Suppressor macrophage treated with lipopolysaccharide for 1 hour (primary cell): ENCODE measurements at places on chromosomes 7 and 10.
A peak's percentile ranks its signal among the peaks of the same experiment; 100 is the strongest.

GRCh38 chr7:6011541-6011940, 2.5 kb downstream of the AIMP2 start:
- DNase-seq: no peak

DNA sequence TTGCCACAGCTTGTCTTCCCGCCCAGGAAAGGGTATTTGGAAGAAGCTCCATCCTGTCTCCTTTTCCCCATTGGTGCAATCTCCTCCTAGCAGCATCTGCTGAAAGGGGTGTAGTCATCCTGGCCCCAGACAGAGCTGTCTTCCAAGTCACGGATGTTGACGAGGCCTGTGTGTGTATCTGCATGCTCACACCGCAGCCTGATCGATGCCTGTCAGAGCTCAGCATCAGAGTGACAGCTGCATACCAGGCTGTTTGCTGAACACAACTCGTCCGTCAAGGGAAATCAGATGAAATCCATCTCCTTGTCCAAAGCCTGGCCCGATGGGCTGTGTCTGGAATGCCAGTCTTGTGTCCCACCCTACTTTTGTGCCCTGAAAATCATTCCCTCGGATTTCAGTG, 21.2 kb upstream of the LRRC4 start:
- no peak for DNase-seq

DNA sequence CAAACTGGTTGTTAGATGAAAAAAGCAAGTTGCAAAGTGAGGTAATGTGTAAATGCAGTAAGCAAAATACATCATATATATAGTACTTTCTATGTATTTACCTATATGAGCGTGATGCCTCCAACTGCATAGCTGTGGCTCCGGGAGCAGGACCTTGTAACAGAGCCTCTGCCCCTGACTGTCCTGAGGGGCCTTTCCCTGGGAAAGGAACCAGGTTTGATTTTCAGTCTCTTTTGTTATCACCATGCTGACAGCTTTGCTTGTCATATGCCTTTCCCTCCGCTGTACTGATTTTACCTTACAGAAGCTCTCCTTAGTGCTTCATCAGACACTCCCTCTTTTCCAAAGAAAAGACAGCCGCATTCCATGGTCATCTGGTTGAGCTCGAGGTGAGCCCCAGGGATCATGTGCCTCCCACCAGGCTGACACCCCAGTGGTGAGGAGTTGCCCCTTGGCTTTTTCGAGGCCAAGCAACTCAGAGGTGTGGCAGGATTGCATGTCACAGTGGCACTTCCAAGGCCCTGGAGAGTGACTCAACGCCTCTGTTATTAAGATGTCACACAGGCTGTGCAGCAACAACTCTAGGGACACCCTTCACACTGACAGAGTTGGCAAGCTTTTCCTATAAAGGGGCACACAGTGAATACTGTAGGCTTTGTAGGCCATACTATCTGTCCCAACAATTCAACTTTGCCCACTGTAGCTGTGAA, 78.9 kb downstream of the ALOX5 start:
- no peak for DNase-seq

DNA sequence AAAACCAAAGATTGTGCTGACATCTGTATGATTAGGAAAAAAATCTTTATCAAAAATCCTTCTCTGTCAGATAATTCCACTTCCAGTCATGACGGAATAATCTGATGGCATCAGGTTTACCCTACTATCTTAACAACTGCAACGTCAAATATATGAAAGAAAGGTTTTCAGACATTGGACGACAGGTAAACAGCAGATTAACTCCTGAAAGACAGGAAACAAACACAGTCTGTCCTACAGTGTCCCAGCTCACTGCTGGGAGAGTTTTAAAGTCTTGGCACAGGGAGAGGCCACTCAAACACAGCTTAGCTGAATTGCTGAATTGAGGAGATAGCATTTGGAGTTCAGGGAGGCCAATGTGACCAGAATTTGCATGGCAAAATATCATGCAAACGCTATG, 186.3 kb upstream of the KCTD7 start:
- no peak for DNase-seq

DNA sequence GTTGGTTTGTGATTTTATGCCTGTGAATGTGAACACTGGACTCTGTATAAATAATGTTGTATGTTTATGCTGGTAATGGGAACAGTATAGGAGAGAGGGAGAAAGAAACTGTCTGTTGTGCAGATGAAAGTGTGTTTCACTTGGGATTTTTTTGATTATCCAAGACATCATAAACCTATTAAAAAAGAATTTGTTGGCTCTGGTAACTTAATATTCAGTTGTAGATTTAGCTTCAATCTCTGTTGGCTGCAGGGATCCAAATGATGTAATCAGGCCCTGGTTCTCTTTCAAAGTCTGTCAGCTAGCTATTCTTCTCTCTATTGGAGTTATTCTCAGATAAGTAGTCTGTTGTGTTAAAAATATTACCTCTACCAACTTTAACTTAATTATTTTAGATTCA, 168.8 kb upstream of the RHOBTB1 start:
- DNase-seq: no peak

GRCh38 chr10:29585488-29585976, 49.2 kb downstream of the SVIL start:
- DNase-seq: no peak

GRCh38 chr10:28793482-28793881, 116.2 kb downstream of the BAMBI start:
- no peak for DNase-seq

DNA sequence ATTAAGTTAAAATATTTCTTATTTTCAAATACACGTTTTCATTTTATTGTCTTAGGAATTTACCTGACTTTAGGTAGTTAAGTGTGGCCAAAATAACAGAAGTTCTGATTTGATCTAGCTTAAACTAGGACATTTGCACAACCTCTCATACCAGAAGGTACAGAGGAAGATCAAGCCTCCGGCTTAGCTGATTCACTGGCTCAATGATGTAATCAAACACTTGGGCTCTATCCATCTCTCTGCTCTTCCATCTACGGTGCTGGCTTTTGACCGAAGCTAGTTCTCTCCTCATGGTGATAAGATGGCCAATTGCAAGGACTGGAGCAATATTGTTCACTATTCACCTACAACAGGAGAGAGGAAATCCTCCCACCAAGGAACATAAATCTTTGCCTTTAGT, 12.2 kb upstream of the HYCC1 start:
- DNase-seq: no peak

- no peak for DNase-seq
Measured at GRCh38 chr7:141231018-141231792, 157.3 kb downstream of the TMEM178B start.

- no peak for DNase-seq
Measured at GRCh38 chr7:11591943-11592342, 240.1 kb downstream of the THSD7A start.

GRCh38 chr7:34740840-34741239, 82.8 kb downstream of the NPSR1 start:
- DNase-seq: no peak

GRCh38 chr7:116610210-116610609, 61.8 kb upstream of the MET start:
- DNase-seq: peak; percentile 69

DNA sequence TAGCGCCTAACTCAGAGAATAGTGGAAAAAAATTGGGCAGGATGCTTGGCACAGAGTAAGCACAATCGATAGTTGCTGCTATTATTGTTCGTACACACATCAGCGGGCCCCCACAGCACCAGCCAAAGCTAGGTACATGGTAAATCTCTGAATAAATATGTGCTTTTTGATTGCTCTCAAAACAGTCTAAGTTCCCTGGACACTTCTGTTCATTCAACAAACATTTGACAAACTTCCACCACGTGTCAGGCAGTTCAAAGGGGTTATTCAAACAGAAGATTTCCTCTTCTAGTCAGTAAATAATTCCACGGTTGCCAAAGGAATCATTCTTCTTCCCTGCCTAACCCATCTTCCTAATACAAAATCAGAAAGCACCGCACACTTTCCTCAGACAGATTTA, 150.8 kb downstream of the DGKI start:
- DNase-seq: no peak

DNA sequence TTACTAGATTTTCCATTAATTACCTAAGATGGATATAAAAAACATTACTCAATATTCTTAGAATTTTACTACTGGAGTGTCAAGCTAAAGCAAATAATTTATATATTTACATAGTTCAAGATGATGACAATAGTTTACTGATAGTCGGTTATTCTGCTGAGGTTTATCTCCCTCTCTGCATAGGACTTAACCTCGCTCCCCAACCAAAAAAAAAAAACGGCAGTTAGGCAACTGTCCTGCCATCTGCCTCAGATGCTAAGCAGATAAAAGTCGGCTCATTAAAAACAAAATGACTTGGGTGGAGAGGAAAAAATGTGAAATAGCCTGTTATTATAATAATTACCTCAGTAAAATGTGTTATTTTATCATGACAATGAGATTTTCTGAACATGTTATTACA, 14.0 kb upstream of the ITGB8 start:
- no peak for DNase-seq

DNA sequence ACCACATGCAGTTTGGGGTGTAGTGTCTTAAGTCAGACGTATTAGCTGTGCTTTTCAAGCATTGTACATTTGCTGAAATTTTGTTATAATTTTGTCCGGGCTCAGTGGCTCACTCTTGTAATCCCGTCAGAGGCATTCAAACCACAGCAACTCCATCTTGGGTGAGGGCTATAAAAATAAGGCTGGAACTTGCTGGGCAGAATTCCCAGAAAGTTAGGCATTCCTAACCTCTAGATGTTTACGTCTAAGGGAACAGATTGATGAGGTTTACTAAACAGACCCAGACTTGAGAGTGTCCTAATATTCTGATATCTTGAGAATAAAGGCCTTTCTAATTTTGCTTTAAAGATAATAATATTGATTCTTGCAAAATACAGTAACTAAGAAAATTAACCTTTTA, 957.8 kb downstream of the NXPH1 start:
- DNase-seq: no peak

DNA sequence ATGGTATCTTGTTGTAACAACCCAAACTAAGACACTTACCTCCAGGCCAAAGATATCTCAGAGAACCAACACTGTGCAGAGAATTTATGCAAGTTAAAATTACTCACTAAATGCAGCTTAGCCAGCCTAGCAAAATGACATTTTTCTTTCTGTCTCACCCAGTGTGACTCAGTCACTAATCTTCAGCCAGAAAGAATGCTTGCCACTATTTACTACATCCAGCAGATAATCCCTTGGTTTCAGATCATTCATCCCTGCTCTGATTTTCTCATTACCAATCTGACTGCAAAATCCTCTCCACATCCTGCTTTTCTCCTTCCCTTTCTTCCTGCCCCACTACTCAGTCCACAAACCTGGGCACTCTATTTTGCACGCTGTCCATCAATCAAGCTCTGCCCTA, 93.5 kb upstream of the NEBL start:
- DNase-seq: no peak

- DNase-seq: no peak
Measured at GRCh38 chr7:26636808-26637207, 227.6 kb downstream of the SKAP2 start.

DNA sequence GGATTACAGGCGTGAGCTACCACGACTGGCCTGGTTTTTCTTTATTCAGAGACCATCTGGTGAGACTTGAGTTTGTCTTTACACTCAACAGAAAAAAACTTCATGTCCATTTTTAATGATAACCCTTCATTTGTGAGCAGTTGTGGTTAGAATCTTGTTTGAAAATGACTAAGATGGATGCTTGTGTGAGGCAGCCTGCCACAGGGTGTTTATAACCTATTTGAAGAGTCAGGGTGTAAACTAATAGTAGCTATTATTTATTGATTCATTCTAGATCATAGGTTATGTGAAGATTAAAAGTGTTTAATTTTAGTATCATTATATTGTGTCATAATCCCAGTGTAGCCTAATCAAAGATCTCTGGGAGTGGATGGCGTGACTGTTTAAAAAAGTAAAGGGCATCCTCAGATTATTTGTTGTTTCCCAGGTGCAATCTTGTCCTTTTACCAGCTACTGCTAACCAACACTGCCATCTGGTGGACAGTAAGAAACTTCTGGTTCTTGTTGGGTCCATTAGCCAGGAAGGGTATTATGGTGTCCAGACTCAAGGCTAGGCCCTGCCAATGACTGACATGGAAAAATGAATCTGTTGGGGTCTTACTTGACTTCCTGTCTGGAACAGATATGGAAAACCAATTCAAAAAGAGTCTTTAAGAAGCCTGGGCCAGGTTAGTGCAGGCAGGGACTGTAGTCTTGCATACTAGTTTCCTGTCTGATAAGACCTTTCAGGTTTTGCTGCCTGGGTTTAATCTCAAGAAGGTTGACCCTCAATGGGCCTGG, 24.9 kb downstream of the NRBF2 start:
- DNase-seq: peak; percentile 86
